T-helper 2 cell treated with Interferon-gamma antibody and Interleukin-4, amounts not matched to agents 5 μg/mL and 100 μg/mL, for 36 hours (primary cell): ENCODE measurements at places on chromosomes 1 and 21.
A peak's percentile ranks its signal among the peaks of the same experiment; 100 is the strongest.

GRCh38 chr1:102241431-102242338 is 245.0 kb upstream of the OLFM3 start:
- no peak for DNase-seq

DNA sequence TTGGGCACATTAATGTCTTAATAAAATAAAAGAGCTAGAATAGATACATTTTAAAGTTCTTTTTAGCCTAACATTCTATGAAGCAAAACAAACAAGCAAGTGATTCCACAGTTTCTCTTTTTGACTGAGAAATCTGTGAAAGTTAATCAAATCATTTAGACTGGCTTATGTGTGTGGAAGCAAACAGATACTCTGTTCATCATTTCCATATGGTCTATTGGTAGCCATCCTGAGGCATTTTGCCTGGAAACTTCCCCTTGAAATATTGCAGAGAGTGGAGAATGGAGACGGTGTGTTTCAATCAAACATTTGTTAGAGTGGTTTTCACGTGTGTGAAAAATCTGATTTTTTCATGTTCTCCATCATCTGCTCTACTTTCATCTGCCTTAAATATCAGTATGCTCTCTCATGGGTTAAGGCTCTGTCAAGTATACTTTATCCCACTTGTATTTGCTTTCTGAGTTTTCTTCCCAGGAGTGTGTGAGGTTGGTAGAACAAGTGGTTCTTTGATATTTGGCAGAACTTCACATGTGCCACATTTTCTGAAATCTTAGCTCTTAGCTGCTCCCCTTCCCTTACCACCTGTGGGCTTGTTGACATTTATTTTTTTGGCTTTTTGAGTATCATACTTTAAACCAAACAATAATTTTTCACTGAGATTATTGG is 139.1 kb upstream of the PTGFR start:
- no peak for DNase-seq

- DNase-seq, result peak; percentile 81
These were observed 3.8 kb downstream of the PTAFR start for GRCh38 chr1:28172713-28173150.

- no peak for DNase-seq
These were observed 25.4 kb downstream of the PHGDH start for GRCh38 chr1:119737040-119737682.

DNA sequence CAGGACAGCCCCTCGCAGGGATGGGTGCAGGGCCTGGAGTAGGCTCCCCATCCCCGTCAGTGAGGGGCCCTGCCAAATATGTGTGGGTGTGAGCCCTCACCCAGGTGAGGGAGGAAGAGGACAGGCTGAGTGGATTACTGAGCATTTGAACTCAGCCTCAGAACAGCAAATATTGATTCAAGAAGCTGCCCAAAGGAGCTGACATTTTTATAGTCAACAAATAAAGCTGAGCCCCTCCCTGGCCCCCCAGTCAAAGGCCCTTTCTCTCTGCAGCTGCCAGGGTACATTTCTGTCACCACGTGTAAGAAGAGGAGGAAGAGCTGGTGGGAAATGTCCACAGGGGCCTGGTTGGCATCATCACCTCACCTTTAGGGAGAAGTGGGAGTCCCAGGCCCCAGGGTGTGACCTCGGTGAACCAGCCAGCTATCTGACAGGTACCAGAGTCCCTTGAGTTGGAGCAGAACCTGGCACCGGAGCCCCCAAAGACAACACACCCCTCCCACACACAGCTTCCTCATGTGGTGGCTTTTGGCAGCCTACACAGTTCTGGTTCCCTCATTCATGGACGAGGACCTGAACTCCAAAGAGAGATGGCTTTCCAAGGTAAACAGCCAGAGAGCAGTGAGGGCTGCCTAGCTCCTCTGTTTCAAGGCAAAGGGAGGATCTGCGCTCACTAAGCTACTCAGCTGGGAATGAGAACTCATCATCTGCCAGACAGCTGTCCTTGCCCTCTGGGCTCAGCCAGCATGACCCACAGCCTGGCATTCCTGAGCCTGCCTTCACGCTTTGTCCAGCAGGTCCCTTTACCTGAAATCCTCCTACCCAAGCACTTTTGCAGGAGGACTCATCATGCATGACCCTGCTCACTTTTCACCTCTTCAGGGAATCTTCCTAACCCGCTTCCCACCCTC is 43.0 kb upstream of the TENT5C start:
- DNase-seq, result no peak

DNA sequence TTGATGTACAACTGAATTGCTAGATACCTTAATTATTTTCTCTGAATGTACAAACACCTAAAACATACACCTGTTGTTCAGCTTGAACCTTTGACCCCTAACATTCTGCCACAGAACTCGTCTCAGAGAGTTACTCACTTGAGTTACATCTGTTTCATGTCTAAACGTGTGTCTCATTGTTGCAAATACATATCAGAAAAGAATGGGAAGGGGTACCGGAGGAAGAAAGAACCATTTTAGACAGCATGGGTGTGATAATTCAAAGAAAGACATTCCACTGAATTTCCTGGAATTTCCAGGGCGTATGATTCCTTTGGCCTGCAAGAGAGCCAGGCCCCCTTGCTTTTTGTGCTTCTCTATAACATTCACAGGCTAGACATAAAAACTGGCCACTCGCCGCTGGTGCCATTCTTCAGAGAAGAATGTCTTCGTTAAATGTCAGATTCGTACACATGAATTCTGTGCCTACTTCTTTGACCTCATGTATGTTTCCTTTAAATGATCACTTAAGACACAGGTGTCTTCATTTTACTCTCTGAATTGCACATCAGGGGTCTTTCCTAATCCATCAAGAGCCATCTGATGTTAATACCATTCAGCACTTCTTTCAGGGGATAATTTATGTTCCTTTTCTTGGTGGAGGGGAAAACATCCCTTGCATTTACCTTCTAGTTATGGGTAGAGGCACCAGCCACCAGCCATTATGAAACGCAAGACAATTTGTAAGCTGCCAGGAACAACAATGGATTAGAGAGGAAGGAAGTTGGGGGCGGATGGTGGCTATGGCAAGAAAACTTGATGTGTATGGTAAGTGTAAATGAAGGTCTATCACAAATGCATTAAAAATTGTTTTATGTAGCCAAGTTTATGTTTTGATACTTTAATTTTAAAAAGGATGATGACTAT is 12.7 kb downstream of the ATF3 start:
- no peak for DNase-seq
